Tracheal epithelial cell (primary cell): ENCODE measurements at places on chromosomes 11 and 22. TPM values are rescaled to one million over a fixed set of nuclear protein-coding genes. Genes with fewer than 3 reads are reported as not detected.

Gene KDM4E
- not detected in 2 replicates for total RNA-seq

Gene KRTAP5-2
- total RNA-seq: not detected in 2 replicates

Gene AIP
- total RNA-seq: 76.7 and 89.2 TPM in 2 replicates

Gene KCNJ1
- total RNA-seq: 0.43 TPM in 1 of 2 replicates, not detected in the other

Gene CTR9
- total RNA-seq: 20.7 and 21.5 TPM in 2 replicates

Gene OVOL1
- 8.1 and 61.7 TPM in 2 replicates for total RNA-seq

Gene LMO2
- 0.64 and 0.96 TPM in 2 replicates for total RNA-seq
